Astrocyte of the hippocampus (primary cell): ENCODE measurements at places on chromosomes 16 and 17.

DNA sequence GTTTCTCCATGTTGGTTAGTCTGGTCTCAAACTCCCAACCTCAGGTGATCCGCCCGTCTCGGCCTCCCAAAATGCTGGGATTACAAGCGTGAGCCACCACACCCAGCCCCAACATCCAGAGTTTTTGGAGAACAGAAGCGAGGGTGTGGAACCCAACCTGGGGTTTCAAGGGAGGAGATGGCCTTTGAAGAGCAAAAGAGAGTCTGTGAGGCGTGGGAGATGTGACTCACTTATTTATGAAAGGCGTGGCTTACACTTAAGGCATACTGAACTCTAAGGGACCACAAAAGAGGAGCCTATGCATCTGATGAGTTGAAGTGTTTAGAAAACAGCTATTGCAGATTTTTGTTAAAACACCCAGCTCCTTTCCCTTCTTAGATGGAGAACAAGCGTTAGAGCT, 18.9 kb downstream of the ARSG start:
- no peak for DNase-seq

- no peak for DNase-seq
Measured at GRCh38 chr17:77068915-77069314, 71.9 kb upstream of the SEC14L1 start.

DNA sequence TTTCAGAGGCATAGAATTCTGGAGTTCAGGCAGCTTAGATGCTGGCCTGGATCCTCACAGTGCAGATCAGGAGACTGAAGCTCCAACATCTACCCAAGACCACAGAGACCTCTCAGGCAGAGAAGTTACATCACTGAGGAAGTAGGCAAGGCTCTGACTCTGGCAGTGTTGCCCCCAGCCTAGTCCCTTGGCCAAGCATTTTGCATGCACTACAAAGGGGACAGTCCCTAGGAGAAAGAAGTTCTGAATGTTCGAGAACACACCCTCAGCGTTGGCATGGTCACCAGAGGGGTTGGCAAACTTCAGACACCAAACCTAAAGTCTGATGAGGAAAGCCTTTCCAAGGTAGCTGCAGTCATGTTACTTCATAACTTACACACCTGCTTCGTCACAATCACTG, 2.5 kb downstream of the RANBP10 start:
- no peak for DNase-seq

DNA sequence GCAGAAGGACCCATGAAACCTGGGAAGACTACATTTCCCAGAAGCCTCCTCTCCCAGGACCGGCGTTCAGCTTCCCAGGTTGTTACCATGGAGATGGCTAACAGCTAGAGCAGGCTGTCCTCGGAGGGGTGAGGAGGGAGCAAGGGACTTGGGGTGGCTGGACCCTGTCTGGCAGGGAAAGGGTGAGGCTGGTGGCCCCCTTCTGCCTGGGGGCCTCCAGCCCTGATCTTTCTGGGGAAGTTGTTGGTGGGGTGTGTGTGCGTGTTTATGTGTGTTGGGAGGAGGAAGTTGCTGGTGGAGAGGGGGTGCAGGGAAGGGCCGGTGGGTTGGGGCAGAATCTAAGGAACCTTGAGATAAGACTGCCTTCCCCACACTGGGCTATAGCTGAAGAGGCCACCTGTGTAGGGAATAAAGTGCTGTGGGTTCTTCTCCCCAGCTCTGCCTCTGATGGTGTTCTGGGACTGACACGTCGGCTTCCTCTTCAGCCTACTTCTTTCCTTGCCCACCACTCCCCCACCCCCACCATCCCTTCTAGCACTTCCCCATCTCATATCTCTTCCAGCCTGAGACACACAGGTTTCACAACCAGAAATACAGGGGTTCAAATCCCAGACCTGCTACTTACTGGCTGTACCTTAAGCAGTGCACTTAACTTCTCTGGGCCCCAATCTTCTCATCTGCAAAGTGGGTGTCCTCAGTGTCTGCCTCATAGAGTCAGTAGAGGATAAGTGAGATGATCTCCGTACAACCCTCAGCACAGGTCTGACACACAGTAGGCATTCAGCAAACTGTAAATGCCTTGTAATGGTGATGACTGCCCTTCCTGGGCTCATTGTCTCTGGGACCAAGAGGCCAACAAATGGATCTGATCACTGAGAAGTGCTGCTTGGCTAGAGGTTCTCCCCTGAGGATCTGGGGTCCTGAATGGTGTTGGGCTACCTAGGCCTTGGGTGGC, at the start of gene DRC7:
Gene DRC7, plus strand, starts transcription at position 82 of the 955 bp plus-strand sequence. CDS start 3,144 bp downstream, outside the sequence.
- DNase-seq: peak; percentile 76

DNA sequence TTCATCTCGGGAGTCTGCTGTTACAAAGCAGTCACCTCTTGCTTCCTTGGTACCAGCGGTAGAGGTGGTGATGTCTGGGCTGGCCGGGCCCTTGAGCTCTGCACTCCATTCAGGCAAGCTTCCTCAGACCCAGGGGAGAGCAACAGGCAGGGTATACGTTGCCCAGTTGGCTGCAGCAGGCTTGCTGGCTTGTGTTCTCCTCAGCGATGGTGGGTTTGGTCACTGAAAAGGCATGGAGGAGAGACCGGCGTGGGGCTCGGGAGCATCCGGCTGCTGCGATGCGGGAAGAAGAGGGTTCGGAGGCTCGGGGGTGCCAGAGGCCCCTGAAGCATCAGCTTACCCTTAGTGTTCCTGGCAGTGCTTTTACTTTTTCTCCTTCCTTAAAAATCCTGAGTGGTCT, 25.8 kb downstream of the SAP30BP start:
- DNase-seq: peak; percentile 63

GRCh38 chr16:8581831-8582580, 8.3 kb downstream of the TMEM114 start:
- no peak for DNase-seq

- DNase-seq: no peak
Measured at GRCh38 chr16:3095869-3096268, 3.2 kb downstream of the ZSCAN10 start.

- no peak for DNase-seq
Measured at GRCh38 chr17:39818358-39819000, 45.6 kb downstream of the IKZF3 start.

DNA sequence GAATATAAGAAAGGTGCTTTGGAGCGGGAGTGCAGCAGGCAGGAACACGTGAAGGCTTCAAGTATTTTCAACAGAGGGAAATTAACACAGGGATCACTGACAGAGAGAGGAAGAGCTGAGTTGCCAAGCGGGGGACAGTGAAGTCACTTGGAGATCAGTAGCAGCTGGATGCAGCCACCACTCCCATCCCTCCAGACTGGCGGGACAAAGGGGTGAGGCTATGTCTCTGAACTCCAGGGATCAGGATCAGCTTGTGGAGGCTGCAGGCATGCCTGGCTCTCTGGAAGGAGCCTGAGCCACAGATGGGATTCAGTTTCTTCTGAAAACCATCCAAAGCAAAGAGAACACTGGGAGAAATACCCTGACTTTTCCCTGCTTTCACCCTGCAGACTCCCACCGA, 113.7 kb upstream of the IRX3 start:
- no peak for DNase-seq

DNA sequence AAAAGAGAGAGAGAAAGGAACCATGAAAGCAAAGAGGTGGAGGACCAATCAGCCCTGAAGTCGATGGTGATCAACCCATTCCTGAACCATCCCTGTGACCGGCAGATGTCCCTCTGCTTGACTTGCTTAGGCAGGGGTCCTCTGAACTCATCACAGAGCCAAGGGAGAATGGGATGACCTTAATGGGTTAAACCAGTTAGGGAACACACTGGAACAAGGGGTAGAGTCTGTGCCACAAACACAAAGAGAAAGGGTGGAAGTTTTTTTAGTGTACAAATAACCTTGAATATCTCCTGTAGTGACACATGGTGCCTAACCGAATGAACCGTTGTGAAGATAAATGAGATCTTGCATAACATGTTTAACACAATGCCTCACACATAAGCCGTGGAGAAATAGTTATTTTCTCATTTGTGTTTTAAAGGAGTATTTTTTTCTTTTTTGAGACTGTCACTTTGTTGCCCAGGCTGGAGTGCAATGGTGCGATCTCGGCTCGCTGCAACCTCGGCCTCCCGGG, 11.2 kb downstream of the NAA60 start:
- DNase-seq: no peak

DNA sequence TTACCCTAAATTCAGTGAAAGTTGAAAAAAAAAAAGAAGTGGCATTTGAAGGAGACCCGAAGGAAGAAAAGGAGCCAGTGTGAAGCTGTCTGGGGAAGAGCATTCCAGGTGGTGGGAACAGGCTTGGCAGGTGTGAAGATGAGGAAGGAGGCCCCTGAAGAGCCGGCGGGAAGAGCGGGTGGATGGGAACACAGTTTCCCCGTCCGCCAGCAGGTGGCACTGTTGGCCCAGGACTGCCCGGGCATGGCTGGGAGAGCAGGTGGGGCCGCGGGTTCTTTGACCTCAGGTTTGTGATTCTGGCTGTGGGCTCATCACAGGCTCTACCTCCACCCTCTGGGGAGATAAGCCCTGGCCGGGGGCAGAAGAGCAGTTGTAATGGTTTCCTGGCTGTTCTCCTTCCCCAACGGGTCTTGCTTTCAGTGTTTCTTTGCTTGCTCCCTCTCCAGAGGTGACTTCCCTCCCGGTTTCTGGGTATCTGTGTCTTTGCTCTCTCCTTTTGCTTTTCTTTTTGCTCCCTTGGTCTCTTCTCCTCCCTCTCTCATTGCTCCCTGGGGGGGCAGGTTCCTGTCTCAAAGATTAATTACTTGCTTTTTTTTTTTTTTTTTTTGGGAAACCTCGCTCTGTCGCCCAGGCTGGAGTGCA, 32.3 kb downstream of the RAP1GAP2 start:
- DNase-seq: peak; percentile 73

GRCh38 chr17:38588788-38589174, 17.0 kb downstream of the SRCIN1 start:
- no peak for DNase-seq

DNA sequence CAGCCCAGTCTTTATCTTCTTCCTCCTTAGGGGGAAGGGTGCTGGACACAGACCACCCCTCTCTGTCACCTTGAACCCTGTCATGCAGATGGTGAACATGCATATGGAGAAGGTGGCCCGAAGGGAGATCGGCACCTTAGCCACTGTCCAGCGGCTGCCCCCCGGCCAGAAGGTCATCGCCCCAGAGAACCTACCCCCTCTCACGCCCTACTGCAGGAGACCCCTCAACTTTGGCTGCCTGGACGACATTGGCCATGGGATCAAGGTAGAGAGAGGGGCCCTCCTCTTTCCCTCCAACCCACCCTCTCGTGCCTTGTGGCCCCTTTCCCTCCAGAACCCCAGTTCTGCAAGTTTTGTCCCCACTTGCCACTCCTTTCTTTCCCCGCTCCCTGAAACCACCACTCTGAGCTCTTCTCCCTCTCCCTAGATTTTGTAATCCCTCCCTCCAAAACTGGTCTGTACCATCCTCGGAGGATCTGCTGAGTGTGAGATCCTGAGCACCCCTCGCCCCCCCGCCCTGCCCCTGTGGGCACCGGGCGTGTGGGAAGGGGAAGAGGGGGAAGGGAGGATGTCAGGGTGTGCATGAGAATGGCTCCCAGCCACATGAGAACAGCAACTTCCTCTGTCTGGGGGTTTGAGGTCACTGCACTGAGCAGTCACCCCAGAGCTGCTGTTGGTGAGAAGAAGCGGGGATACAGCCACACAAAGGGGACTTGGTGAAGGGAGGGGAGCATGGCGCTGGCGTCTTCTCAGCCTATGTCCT, 7.3 kb downstream of the ABI3 start:
- DNase-seq: no peak

DNA sequence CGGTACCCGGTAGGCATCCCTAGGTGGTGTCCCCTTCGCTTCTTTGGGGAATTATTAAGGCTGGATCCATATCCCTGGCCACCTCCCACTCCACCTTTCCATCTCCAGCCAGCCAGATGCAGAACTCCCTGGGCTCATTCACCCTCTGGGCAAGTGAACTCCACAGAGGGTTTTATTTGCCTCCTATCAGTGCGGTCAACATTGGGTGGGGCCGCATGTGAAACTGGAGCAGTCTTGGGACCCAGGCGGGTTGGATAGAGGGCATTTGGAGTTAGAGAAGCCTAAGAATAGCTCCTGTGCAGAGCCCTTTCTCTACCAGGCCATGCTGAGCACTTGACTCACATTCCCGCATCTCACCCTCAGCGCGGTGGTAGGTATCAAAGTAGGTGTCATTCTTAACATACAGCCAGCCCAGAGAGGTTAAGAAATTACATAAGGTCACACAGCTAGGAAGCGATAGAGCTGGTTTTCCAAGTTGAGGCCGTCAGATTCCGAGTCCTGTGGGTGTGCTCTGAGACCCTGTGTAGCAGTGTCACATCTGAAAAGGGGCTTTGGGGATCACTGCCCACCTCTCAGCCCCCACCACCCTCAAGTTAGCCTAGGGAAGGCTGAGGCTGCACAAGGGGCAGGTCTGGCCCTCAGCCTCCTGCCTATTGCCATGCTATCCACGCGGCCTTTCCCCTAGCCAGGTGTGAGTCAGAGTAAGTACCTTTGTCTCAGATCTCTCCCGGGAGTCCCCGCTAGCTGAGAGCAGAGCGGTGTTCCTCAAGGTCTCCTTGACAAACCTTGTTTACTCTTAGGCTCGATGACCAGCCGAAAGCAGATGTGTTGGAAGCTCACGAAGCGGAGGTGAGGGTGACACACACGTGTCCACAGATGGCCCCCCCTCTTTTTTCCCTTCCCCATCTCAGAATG, 26.9 kb upstream of the LGALS9 start:
- DNase-seq: no peak

GRCh38 chr17:5078106-5079028, at the start of gene ZFP3:
Gene ZFP3 (plus strand): TSS chr17:5078467. CDS start chr17:5091505, 13,038 bp downstream.
- peak; percentile 89 for DNase-seq

- peak; percentile 73 for DNase-seq
Measured at GRCh38 chr16:50213939-50214519, 52.3 kb upstream of the ADCY7 start.

DNA sequence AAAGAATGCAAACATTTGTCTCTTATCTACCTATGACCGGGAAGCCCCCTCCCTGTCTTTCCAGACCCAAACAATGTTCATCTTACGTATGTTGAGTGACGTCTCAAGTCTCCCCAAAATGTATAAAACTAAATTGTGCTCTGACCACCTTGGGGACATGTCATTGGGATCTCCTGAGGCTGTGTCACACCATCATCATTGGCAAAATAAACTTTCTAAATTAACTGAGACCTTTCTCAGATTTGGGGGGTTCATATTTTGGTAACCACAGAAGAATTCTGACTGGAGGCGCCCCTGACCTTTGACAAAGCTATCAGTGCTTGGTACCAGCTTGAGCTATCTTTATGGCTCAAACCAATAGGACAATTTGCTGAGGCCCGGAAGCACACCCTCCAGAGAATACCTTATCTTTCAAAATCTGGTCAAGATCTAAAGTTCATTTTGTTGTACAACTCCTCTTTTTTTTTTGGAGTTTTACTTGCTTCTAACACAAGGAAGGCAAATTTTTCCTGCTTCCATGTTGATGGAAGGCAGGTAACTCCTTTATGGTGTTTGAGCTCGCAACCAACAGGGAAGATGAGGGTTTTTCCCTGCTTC, 2.5 kb upstream of the LDHD start:
- DNase-seq: no peak

DNA sequence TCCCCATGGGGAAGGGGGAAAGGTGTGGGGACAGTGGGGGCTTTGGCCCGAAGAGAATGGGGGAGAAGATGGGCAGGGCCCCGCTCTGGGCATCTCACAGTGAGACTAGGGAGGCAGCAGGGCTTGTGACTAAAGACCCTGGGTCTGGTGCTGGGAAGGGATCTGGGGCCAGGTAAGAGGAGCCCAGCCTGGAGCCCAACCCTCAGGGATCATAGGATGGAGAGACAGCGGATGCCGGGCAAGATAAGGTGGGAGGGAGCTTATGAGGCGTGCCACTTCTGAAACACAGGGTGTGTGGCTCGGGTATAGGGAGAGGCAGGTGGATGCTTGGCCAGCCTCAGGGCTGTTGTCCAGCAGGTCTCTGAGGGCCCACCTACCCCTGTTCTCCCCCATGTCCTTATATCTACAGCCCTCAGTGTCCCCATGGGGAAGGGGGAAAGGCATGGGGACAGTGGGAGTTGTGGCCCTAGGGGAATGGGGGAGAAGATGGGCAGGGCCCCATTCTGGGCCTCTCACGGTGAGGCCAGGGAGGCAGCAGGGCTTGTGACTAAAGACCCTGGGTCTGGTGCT, 15.4 kb downstream of the USP6 start:
- DNase-seq: no peak
